ENCODE measurements at places on chromosomes 6 and 20.

DNA sequence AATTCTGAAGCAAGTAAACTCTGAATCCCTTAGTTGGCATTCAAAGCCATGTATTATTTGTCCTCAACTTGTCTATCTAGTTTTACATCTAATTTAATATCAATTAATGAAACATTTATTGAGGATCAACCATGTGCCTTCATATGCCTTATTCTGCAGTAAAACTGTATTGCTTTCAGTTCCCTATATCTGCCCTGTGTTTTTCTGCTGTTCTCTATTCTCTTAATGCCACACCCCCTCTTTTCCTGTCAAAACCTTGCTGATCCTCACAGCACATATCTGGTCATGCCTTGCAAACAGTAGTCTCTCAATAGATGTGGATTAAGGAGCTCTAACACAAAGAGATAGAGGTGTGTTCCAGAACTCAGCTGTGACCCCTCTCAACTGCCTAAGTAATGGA lies 2.0 kb downstream of the FIG4 start:
- DNase-seq, result no peak

DNA sequence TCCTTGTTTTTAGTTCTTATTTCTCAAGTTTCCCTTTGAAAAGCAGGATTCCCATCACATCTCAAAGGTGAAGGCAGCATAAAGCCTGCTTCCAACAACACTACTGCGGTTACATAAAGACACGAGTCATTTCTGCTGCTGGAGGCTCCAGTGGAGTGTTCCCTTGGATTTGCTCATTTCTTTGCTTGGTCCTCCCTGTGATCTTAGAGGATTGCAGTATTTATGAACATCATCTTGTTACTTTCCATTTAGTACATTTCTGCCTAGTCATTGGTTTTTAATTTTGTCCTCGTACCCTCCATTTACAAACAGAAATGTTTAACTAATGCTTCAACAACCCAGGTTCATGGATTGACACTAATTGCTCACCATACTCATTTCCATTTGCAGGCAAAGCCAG lies 298.8 kb downstream of the ZNF217 start:
- no peak for DNase-seq

DNA sequence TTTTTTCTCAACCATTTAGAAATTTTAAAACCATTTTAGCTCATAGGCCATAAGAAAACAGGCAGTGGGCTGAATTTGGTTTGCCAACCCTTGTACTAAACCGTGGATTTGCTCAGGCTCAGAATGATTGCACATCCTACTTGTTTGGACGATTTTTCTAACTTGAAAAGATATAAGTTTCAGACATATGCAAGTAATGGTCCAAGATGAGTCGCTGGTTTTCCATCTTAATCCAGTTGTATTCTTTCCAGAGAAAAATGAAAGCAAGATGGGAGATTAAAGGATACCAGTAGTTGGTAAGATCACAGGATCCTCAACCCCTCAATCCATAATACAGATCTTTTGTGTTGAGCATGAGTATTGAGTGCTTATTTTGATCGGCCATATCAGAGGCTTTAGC lies 250.9 kb downstream of the TINAG start:
- no peak for DNase-seq

DNA sequence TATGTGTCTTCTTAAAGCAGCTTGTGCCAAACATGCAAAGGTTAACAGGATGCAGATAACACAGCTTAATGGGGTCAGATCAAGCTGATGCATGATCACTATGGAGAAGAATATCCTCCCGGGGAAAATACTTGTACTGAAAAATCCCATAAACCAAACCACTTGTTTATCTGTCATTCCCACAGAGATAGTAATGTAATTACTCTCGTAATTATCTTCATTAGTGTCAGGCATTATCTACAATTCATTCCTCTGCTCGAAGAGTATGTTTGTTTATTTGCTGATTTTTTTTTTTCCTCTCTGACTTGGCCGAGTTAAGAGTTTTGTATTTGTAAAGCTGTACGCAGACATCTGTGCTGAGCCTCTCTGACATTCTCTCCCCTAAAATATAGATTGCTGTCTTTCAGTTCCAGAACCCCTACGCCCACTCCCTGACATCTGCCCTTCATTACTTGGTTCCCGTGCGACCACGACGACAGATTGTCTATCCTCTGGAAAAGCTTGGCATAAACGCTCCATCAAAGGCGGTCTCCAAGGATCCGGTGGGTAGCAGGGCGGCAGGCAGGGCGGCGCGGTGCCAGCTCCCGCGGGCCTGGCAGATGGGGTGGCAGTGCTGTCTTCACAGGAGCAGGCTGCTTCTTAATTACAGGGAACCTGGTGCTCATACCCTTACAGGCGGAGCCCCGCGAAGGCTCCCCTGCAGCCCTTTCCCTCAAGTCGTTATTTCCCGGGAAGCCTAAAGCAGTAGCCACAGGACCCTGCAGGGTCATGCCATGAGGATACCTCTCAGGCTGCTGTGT lies 147.2 kb downstream of the CFAP61 start:
- DNase-seq, result no peak

- no peak for DNase-seq
Observed at GRCh38 chr6:127946388-127946787, 45.5 kb upstream of the THEMIS start.

- DNase-seq, result no peak
Observed at GRCh38 chr6:157198425-157199279, 124.7 kb downstream of the TMEM242 start.

- no peak for DNase-seq
Observed at GRCh38 chr6:132168961-132169360, 217.8 kb upstream of the CCN2 start.

GRCh38 chr6:40634429-40634828 lies 47.3 kb upstream of the LRFN2 start:
- DNase-seq, result no peak

DNA sequence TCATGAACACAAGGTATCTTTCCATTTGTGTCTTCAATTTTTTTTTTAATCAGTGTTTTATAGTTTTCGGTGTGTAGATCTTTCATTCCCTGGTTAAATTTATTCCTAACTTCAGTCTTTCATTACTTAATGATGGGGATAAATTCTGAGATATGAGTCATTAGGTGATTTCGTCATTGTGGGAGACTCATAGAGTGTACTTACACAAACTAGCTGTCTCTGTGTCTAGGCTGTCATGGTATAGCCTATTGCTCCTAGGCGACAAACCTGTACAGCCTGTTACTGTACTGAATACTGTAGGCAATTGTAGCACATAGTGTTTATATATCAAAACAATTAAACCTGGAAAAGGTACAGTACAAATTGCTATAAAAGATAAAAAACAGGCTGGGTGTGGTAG lies 42.1 kb downstream of the SMAP1 start:
- no peak for DNase-seq

DNA sequence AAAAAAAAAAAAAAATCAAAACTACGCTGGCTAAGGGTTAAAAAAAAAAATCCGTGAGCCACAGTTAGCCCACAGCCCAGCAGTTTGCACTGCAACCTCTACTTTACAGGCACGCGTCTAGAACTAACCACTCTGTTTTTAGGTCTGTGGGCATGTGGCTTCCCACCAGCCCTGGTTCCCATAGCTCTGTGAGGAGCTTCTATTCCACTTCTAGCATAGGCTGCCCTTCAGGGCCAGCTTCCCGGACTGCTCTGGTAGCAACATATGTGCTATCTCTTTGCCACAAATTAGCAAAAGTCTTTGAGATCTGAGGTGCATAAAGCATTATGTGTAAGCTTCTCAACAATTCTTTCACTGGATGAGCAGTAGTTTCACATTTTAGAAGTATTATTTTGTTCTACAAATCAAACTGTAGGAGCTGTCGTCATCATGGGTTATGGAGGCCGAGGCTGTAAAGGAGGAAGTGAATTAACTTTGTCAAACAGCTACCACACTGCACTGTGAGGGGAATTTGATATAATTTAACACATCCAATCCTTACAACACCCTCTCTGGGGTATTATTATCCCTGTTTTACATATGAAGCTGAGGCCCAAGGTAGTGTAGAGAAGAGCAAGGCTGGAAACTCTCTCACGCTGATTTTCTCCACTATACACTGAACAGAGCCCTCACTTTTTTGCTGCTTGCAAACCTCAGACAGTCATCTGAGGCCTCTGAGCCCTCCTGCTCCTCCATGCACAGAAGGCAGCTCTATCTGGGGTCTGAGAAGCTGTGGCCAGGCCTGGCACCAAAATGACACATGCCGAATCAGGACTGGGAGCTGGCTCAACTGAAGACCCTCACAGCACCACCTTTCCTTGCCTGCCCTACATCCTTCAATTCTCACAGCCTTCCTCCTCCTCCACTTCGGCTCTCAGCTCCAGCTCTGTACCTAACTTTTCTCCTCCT lies 35.4 kb downstream of the MAN1A1 start:
- DNase-seq, result no peak

DNA sequence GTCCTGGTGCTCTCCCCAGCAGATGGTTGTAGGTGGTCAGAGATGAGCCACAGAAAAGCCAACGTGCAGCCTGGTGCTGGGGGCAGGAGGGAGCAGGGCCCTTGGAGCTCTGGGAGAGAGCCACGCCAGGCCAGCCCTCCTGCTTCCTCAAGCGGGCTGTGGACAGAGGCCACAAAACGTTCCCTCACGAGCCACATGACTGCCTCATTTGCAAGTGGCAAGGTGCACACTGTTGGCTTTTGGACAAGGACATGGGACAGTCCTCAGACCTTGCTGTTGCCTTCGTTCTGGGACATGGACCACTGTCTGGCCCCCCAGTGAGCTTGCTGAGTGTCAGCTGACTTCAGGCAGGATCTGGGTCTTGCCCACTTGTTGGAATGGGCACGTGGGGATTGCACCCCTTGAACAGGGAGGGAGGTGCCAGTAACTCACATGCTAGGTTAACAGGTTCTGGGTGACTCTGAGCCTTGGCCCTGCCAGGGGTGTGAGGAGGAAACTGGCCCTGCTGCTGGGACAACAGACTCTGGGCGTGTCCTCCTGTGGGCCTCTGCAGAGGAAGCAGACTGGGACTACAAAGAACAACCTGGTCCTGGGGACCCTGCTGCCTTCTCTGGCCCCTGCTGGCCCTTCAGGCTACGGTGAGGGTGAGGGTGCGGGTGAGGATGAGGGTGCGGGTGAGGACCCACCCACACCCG lies 2.6 kb downstream of the SLCO4A1 start:
- DNase-seq, result no peak

GRCh38 chr6:27178860-27179259 lies 68.6 kb upstream of the PRSS16 start:
- no peak for DNase-seq

GRCh38 chr6:30818391-30818841 lies 65.9 kb upstream of the DDR1 start:
- no peak for DNase-seq

DNA sequence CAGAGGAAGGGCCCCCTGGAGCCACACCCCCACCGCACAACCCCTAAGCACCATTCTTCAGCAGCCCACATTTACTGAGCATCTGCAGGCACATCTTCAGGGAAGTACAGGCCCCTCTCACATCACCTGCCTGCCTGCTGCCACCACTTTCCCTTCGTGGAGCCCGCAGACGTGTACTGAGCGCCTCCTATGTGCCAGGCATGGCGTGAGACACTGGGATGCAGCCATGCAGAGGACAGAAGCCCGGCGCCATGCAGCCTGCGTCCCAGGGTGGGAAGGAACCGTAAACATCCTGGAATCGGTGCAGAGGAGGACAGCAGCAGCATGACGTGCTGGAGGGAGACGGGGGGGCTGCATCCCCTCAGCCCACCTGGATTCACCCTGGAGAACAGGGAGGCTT lies 78.1 kb downstream of the GRM4 start:
- DNase-seq, result no peak

DNA sequence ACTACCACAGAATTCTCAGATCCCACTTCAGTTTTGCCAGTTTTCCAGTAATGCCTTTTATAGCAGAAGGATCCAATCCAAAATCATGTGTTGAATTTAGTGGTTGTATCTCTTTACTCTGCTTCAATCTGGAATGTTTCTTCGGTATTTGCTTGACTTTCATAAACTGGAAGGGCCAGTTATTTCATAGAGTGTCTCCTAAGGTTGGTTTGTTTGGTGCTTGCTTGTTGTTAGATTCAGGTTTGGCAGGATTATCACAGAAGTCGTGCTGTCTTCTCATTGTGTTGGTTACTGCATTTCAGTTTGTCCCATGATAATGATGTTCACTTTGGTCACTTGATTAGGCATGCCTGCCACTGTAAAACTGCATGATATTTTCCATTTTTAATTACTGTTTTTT lies 45.7 kb downstream of the TMEM200A start:
- DNase-seq, result no peak

- no peak for DNase-seq
Observed at GRCh38 chr6:26607434-26608230, 10.9 kb downstream of the ABT1 start.

Data from activated CD8-positive, alpha-beta memory T cell treated with anti-CD3 and anti-CD28 coated beads for 1 hour (primary cell).